ENCODE measurements at places on chromosomes 7 and 10.

DNA sequence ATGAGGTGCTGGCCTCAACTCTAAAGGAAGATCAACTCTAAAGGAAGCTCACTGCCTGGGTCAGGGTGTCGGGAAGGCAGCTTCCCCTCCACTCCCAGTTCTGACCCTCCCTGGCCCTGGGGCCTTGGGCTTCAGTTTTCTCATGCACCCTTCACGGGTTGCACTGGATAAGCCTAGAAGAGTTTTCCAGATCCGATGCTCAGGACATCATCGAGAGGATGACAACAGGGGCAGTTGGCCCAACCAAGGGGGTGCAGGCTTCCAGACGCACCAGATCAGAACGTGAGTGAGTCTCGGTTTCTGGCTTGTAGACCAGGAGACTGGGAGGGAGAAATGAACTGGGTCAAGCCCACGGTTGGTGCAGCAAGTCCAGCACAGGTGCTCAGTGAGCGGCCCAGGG lies 34.2 kb upstream of the CHST15 start:
- no peak for DNase-seq

GRCh38 chr10:121675344-121675743 lies 77.1 kb upstream of the FGFR2 start:
- DNase-seq = no peak

GRCh38 chr7:27665531-27665930 lies 2.8 kb upstream of the HIBADH start:
- no peak for DNase-seq

GRCh38 chr7:120988591-120989256 lies at the start of gene CPED1:
CPED1 (plus strand) TSS chr7:120988711; CDS start chr7:120989622, 911 bp downstream.
- peak; percentile 96 for DNase-seq

- no peak for DNase-seq
These were observed 143.8 kb downstream of the MAPK8 start for GRCh38 chr10:48450233-48450740.

Data from foreskin fibroblast (primary cell).